Left hindlimb (tissue), 1 donor: ENCODE measurements at places on chromosomes 4 and X.

DNA sequence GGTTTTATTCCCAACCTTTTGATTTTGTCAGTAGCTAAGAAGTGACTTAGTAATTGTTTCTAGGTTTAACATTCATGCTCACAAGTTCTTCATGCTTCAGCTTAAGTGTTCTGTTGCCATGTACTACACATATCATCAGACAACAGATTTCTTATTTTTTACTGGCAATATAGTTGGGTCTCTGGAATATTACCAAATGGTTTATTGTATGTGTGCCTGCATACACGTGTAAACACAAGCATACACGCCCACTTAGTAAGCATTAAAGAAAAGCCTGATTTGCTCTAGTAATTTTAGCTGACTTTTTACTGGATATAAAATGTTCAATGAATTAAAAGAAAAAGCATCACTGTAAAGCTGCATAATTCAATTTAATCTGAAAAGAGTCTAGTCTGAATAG, 199.8 kb downstream of the CAMK2D start:
- no peak for DNase-seq

GRCh38 chr4:24862073-24862751, 50.6 kb downstream of the CCDC149 start:
- DNase-seq = peak; percentile 41

- no peak for DNase-seq
These were observed 130.4 kb downstream of the IDS start for GRCh38 chrX:149374751-149375150.

DNA sequence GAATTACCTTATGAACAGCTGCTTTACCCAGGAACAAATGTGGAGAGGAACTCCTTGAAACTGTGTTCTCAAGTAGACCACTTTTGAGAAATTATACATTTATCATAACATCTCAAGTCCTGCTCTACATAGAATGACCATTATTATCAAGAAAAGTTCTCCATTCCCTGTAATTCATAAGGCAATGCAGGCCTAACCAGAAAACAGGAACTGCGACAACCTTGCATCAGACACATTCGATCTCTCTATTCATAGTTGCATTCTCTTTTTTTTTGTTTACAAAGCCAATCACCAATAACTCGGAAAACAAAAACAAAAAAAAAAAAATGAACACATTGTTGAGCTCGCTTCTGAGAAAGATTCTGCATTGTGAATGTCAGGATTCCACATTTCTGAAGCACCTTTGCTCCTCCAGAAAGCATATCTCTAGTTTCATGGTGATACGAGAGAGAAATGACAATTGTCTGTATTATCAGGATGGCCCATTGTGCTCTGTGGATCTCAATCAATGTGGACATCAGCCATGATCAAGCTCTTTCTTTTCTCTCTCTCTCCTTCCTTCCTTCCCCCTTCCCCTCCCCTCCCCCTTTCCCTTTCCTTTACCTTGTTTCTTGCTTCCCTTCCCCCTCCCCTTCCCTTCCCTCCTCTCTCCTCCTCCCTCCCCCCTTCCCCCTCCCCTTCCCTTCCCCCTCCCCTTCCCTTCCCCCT, 32.4 kb upstream of the CD99 start:
- no peak for DNase-seq

- DNase-seq = no peak
These were observed 591 bp downstream of the ELK1 start for GRCh38 chrX:47649781-47650163.

GRCh38 chr4:68883870-68884269, 67.7 kb downstream of the UGT2A3 start:
- no peak for DNase-seq

GRCh38 chrX:118770133-118770760, 42.8 kb downstream of the IL13RA1 start:
- DNase-seq = no peak

- peak; percentile 13 for DNase-seq
These were observed 58.2 kb downstream of the WDR17 start for GRCh38 chr4:176123710-176124407.

DNA sequence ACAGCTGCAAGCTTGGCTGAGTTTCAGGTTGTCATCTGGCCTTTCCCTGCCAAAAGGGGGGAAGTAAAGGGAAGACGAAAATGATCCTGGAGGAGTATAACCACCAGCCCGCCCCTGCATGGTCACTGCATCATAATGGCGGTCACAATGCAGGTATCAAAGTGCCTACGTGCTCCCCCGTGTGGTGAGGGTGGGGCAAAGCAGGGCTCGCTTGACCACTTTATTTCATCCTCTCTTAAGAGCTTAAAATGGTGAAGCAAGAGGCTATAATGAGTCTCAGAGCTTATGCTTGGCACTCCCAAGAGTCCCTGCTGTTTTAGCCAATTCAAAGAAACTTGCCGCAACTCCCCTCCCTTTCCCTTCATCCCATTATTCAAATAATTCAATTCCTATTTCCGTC, 105.6 kb downstream of the APOOL start:
- no peak for DNase-seq

DNA sequence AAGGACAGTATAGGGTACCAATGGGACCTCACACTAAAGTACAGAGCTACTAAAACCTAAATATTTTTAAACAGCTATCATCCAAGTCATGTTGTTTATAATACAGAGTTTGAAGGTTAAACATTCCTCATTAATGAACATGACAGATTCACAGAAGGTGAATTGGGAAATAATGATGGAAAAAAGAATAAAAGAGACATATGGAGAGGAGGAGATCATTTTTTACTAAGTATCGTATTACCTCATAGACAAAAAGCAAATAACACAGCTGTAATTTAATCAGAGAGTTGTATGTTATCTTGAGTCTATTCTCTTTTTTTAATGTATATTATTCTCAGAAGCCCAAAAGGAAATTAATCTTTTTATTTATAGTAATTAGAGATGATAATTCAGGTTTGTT, 7.9 kb downstream of the PLK4 start:
- DNase-seq = no peak

GRCh38 chrX:136425996-136426395, 61.8 kb upstream of the BRS3 start:
- no peak for DNase-seq

GRCh38 chr4:115145393-115146160, 32.2 kb upstream of the NDST4 start:
- DNase-seq = no peak

GRCh38 chr4:41364876-41365275, 108.1 kb downstream of the UCHL1 start:
- DNase-seq = no peak

- DNase-seq = no peak
These were observed 97.1 kb upstream of the ANK2 start for GRCh38 chr4:112952313-112952700.

DNA sequence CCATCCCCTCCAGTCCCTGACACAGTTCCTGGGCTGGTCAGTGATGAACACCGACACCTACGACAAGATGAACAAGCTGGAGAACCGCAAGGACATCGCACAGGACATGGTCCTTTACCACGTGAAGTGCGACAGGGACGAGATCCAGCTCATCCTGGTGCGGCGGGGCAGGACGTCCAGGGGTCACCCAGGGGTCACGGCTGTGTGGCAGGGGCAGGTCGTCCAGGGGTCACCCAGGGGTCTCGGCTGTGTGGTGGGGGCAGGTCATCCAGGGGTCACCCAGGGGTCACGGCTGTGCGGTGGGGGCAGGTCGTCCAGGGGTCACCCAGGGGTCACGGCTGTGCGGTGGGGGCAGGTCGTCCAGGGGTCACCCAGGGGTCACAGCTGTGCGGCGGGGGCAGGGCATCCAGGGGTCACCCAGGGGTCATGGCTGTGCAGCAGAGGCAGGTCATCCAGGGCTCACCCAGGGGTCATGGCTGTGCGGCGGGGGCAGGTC, 16.7 kb downstream of the ATP5ME start:
- DNase-seq = peak; percentile 38

DNA sequence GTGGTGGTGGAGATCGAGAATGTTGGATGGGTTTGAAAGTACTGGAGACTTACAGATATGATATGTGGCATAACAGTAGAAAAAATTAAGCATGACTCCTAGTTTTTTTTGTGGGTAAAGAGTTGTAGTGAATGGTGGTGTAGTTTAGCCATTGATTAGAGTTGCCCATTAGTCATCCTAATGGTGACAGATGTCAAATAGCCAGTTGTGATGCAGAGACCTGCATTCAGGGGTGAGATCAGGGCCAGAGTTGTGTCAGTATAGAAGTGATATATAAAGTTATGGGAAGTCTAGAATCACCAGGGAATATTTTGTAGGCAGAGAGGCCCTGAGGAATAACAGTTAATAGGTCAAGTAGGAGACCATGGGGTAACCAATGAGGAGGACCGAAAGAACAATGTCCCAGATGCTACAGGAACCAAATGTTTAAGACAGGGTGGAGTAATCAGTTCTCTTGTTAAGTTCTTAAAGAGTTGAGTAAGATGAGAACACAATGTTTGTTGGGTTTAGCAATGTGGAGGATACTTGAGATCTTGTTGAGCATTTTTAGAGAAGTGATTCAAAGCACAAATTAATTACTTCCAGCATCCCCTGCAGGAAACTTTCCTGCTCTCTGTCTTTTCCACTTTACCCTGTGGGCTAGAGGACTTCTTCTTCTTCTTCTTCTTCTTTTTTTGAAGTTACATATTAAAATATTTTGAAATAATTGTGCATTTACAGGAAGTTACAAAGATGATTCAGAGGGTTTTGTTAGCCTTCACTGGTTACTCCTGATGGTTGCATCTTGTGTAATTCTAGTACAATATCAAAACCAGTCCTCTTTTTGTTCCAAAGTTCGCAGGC, 13.3 kb downstream of the SGMS2 start:
- no peak for DNase-seq

- DNase-seq = no peak
These were observed 42.2 kb upstream of the SCOC start for GRCh38 chr4:140331245-140331644.

DNA sequence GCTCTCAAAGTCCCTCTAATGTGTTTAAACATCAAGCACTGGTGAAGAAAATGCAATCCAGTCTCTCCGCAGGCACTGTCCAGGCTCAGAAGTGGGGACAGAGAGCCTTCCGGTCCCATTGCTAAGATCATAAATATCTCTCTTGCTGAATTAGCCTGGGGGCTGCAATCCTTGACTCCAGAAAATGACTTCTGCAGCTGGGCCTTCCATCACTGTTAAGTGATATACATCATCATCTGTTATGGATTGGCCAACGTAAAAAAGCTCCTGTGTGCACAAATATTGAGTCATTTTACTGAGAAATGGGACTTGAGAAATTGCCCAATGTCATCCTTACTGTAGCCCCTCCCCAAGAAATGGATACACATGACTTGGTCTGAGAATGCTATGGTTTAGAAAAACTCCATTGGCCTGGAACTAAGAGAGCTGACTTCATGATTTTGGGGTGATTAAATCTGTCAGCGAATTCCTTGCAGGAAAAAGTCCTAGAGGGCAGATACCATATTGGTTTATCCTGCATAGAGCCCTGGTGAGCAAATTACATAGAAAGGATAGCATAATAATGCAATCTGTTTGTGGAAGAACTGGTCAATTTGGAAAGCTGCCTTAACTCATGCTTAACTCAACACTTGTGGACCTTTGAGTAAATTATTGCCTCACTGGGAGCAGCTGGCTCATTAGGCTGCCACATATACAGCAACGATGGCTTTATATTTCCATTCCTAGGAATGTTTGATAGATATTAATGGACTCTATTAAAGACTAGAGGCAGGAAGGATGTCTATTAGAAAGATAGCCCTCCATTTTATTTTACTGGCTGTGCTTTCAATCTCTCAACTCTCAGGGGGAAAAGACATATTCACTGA, 346.1 kb downstream of the GBA3 start:
- no peak for DNase-seq

DNA sequence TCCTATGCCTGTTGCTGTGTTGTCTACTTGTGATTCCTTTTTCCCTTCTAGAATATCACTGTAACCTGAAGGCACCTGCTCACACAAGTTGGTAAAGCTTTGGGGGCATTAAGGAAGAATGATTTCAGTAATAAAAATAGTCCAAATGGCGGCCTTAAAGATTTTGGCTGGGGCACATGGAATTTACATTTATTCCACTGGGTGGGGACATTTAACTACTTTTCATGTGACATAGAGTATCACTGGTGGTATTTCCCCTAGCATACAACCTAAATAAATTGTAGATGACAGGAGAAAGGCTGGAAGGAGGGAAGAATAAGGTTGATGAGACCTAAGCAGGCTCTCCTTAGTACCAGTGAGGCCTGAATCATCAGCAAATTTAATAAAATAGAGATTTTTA, 121.8 kb upstream of the EDA2R start:
- DNase-seq = no peak

DNA sequence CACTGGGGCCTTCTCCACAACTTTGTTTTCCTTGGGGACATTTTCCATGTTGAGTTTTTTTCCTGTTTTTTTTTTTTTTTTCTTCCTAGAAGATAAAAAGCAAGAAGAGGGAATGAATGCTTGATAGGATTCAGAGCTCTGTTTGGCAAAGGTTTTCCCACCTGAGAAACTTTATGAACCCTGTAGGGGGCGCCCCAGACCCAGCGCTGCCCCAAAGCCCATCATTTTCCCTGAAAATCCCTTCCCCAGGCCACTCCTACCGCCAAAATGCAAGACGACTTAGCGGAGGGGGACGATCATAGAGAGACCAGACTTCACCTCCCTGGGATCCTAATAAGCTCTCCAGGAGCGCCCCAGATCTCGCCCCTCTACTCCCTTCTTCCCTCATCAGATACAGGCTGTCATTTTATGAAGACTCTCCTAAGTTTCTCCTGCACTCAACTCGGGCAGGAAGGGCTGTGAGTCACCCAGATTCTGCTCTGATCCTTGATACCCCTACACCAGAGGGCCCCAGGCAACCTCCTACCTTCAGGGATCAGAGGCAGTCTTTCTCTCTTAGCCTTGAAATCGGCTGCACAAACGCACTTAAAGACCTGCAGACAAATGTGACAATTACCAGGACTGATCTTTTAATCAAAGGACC, 1.4 kb downstream of the BEX5 start:
- no peak for DNase-seq

GRCh38 chr4:139297001-139297410, 4.3 kb upstream of the NAA15 start:
- DNase-seq = no peak

DNA sequence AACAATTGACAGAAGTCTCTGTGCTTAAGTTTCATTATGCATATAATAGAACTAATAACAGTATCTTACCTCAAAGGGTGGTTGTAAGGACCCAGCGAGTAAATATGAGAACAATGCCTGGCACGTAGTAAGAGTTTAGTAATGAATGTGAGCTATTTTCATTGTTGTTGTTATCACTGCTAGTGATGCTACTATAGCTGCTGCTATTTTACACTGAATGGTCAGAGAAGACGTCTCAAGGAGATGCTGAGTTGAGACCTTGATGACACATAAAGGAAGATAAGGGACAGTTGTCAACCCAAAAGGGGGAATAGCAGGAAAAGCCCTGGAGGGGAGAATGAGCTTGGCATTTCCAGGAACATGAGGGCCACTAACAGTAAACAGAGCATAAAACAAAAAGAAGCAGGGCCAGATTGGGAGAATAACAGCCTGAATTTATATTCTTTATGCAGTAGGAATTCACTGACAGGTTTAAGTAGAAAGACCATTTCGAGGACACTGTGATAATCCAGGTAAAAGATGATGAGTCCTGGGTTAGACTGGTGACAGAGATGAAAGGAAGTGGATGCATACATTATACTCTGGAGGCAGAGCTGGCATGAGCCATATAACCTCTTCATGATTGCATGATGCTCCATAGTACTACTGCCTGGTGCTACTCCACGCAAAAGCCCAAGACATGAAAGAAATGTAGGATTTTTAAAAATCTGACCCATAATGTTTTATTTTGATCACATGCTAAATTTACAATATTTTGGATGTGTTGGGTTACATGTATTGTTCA, 23.1 kb downstream of the ATP8A1 start:
- DNase-seq = no peak

- no peak for DNase-seq
These were observed 391.9 kb downstream of the KCTD8 start for GRCh38 chr4:44056721-44057151.

GRCh38 chr4:2852481-2852921, 8.9 kb downstream of the ADD1 start:
- DNase-seq = no peak
